GOT3 (cell line): ENCODE measurements at places on chromosomes 2 and 18.

- DNase-seq = no peak
These were observed 364.5 kb downstream of the MTX2 start for GRCh38 chr2:176633754-176634153.

GRCh38 chr2:193824474-193824873, 1629.7 kb upstream of the TMEFF2 start:
- DNase-seq = no peak

GRCh38 chr2:67834482-67834881, 228.3 kb downstream of the C1D start:
- DNase-seq = no peak

DNA sequence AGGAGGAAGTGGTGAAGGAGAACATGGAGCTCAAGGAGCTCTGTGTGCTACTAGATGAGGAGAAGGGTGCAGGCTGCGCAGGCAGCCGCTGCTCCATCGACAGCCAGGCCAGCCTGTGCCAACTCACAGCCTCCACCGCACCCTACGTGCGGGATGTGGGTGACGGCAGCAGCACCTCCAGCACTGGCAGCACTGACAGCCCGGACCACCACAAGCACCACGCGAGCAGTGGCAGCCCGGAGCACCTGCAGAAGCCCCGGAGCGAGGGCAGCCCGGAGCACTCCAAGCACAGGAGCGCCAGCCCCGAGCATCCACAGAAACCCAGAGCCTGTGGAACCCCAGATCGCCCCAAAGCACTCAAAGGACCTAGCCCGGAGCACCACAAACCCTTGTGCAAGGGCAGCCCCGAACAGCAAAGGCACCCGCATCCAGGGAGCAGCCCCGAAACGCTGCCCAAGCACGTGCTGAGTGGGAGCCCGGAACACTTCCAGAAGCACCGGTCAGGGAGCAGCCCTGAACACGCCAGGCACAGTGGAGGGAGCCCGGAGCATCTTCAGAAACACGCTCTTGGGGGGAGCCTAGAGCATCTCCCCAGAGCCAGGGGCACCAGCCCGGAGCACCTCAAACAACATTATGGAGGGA, 9.0 kb downstream of the CCDC85A start:
- DNase-seq = no peak

DNA sequence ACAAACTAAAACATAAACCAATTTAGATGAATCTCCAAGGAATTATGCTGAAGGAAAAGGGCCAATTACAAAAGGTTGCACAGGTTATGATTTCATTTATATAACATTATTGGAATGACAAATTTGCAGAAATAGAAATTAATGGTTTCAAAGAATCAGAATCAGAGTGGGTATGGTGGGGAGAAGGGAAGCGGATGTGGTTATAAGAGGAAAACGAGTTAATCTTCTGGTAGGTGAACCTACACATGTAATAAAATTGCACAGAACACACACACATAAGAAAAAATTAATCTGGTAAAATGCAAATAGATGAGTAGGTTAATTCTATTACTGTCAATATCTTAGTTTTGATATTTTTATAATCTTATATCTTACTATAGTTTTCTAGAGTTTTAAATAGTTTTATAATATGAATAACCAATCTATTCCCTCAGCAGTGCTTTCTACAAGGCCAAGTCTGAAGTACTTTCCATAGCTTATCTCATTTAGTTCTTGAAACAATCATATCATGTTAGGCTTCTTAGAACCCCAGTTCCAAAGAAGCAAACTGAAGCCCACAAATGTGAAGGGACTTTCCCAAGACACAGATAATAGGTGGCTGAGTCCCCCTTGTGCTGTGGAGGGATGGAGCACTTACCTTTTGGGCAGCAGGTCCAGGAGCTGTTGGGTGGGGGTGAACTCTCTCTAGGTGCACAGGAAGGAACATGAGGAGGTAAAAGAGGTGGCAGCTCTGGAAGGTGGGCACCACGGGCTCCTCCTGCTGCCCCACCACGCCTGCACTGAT, 31.5 kb downstream of the ZNF519 start:
- no peak for DNase-seq

DNA sequence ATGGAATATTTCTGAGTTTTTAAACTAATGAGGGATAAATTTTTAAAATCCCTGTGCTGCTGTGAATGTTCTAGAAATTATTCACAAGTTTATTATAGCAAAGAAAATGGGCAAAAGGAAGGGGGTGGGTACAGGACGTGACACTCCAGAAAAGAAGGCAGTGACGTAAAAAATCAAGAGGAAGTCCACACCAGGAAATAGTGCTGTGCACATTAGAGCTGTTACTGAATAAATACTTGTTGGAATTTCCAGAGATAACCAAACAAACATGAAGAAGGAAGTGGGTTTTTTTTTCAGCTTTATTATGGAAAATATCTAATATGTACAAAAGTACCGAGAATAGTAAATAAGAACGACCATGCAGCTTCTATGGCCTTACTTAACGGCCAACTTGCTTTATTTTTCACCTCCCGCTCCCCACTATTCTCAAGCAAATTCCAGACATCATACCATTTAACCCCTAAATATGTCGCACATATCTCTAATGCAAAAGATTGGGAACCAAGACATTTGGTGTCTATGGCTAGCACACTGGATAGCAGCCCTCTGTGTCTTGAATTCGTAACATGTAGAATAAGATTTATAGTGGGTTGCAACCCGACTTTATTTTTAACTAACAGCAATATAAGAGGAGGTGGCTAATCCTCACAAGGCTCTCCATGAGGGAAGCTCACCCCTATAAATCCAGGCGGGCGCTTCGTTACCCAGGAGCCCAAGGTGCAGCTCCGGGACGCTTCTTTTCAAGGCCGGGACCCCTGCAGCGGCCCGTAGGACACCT, 580 bp upstream of the NDUFV2 start:
- DNase-seq = no peak

DNA sequence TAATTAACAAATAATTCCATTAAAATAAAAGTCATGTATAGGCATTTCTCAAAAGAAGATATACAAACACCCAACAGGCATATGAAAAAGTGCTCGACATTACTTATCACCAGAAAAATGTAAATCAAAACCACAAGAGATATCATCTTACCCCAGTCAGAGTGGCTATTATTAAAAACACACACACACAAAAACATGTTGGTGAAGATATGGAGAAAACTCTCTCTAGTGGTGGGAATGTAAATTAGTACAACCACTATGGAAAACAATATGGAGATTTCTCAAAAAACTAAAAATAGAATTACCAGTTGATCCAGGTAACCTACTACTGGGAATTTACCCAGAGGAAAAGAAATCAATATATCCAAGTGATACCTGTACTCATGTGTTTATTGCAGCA, 966.3 kb upstream of the POU3F3 start:
- DNase-seq = no peak

DNA sequence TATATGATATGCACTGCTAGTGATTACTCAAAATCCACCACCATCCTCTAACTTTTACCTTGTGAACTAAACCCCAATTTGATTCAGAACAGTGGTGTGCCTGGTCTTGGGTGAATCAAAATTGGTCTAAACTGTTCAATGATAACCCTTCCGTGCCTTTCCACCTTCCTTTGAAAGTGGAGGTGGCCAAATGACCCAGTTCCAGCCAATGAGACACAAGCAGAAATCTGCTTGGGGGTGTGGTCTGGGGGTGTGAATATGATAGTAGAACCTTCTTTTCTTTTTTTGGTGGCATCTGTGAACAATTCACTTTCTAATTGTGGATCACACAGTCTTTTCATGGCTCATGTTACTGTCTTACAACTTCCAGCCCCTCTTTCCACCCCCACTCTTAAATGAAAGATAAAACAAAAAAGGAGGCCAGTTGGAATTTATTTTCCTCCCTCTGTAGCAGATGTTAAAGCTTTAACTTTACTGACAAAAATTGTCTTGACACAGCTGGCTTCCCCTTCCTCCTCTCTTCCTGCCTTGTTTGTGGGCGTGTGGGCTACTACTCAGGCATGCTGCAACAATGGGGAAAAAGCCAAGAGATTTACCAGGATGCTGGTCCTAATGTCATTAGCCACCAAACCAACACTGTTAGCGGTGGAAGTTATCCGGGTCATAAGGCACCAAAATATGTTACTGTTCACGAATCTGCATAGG, 58.8 kb upstream of the ANKRD44 start:
- no peak for DNase-seq
